ENCODE measurements at places on chromosomes 12 and 14.

GRCh38 chr14:79581912-79582576 is 629.3 kb downstream of the DIO2 start:
- DNase-seq, result no peak

DNA sequence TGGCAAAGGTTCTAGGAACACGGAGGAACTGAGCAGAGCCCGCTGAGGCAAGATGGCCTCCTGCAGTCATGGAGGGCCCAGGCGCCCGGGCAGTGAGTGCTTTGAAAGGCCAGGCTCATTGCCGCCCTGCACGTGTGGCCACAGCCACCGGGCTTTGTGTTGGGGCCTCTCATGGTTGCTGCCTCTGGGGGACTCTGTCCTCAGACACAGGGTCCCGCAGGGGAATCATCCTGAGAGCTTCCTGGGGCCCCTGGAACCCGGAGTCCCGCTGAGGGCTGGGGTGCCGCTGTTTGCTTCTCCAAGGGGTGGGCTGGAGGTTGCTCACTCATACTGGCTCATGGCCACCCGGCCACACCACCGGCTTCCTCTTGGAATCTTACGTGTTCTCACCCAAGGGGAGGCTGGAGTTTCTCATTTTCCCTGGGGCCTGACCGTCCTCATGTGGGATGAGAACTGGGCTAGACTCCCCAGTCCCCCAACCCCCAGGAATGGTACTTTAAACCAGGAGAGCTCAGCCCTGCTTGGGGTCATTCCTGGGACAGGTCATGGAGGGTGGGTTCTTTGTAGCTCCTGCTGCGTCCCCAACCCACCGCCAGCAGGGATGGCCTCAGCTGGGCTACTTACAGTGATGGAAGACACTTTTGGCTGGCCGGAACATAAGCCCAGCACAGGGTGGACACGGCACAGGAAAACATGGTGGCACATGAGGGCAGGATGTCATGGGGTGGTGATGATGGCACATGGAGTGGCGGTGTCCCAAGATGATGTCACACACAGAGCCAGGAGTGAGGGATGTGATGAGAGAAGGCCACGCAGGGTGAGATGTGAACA is 21.1 kb upstream of the LRTM2 start:
- DNase-seq, result no peak

DNA sequence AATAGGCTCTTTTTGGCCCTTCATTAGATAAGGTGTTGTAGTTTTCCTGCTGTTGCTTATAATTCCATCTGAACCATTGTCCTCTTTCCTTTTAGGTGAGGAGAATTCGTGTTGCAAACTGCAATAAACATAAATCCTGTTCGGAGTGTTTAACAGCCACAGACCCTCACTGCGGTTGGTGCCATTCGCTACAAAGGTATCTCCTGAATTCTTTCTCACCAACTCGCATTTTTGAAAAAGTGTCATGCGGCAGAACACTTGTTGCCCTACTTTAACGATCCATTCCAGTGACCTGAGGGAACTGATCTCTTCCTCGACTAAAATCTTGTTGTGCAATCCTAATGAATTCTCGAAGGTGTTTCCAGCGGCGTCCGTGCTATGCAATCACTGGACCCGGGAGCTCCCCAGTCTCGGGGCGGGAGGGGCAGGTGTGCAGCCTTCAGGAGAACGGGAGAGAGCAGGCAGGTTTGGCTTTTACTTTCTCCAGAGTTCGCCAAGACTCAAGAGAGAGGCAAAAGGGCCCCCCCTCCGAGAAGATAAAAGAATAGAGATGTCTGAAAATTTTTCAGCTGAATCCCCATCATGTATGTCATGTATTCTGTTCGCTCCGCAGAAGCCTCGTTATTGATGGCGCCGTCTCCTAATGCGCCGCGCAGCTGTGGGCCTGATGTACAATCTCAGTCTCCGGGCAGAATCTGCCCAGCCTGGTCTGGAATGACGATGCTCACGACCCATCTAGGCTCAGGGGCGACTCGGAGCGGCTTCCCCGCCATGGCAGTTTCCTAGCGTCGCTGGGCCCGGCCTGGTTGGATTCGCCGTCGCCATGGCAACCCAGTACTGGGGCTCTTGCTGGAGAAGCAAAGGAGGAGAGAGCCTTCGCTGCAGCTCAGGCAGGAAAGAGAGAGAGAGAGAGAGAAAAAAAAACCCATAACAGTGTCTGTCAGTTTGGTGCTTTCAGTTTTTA is 38.2 kb downstream of the PLXNC1 start:
- DNase-seq, result no peak

DNA sequence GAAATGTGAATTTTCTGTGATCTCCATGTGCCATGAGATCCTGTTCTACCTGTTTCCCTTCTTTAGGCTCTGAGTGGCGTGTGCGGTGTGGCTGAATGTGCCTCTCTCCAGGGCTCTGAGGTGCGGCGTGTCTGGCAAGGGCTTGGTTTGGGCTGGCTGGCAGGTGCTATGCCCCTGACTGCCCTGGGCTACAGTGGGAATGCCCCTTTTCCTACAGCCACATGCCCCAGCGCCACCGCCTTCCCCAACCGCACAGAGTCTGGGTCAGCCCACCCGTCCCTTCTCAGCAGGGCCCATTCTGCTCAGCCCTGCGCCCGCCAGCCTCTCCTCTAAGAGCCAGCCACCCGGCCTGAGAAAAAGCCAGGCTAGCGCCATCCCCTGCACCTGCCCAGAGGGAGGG is 24.7 kb downstream of the BTBD6 start:
- no peak for DNase-seq

DNA sequence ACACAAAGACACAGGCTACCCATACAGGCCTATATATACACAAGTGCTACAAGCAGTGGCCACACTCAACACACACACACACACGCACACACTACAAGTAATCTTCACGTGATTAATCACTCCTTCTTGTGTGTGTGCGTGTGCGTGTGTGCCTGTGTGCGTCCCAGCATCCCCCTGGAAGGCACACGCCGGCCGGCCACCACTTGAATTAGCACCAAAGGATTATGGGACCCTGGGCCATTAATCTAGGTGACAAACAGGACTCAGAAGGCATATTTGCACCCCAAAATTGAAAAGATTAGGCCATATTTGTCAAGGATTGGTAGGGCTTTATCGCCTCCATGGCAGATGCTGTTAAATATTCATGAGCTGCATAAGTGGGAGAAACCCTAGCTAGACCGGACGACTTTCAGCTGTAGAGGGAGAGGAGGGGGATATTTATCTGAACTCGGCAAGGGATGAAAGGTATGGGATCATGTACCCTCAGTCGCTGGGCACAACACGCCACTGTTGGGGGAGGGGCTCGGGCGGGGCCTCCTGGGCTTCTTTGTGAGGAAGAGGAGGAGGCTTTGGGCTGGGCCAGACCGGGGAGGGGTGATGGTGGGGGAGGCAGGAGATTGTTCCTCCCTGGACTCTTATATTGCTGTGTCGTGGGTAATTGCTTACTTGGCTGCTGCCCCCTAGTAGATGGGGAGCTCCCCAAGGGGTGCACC is 89.6 kb upstream of the LHX5 start:
- DNase-seq, result no peak

DNA sequence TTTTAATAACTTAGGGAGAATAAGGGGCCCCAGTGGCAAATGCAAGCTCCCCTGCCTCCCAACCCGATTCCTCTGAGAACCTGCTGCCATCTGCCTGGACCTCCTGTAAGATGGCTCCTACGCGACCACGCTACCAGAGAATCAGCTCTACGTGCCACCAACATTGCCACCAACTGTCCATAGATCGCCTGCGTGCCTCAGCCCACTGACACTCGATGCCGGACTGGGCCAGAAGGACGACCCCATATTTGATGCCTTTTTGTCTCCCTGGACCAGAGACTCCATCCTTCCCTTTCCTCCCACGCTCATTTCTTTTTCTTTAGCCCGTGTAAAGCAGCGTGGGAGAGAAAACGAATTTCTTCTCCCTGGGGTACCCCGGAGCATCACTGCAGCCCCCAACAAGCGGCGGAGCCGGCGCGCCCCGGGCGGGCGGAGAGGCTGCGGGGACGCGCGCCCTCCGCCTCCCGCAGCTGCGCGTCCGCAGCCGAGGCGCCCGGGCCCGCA is 565 bp upstream of the KLHL42 start:
- no peak for DNase-seq

DNA sequence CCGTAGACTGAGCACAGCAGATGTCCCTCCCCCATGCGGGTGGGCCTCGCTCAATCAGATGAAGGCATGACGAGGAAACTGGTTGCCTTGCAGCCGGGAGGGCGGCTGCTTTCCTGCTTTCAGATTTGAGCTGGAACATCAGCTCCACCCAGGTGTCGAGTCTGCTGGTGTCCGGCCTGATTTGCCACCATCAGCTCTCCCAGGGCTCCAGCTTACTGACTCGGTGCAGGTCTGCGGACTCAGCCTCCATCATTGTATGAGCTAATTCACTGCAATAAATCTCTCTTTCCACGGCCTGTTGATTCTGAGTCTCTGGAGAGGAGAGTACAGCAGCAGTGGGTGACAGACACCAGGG is 156.2 kb downstream of the KIF26A start:
- DNase-seq, result no peak

DNA sequence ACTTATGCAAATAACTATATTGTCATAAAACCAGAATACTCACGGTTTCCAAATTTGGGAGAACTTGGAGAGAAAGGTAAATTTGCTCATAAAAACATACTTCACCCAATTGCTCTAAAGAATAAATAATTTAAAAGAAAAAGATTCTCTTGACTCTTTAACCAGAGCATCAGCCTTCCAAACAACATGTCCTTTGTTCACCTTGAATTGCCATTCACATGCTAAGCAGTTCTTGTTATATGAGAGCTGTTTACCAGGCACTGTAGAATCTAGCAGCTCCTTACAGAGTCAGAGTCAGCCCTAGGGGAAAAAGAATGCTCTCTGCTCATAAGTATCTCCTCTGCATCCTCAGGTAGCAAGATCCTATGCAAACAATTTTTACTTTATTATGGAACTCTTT is 10.2 kb downstream of the SLCO1A2 start:
- DNase-seq, result no peak

DNA sequence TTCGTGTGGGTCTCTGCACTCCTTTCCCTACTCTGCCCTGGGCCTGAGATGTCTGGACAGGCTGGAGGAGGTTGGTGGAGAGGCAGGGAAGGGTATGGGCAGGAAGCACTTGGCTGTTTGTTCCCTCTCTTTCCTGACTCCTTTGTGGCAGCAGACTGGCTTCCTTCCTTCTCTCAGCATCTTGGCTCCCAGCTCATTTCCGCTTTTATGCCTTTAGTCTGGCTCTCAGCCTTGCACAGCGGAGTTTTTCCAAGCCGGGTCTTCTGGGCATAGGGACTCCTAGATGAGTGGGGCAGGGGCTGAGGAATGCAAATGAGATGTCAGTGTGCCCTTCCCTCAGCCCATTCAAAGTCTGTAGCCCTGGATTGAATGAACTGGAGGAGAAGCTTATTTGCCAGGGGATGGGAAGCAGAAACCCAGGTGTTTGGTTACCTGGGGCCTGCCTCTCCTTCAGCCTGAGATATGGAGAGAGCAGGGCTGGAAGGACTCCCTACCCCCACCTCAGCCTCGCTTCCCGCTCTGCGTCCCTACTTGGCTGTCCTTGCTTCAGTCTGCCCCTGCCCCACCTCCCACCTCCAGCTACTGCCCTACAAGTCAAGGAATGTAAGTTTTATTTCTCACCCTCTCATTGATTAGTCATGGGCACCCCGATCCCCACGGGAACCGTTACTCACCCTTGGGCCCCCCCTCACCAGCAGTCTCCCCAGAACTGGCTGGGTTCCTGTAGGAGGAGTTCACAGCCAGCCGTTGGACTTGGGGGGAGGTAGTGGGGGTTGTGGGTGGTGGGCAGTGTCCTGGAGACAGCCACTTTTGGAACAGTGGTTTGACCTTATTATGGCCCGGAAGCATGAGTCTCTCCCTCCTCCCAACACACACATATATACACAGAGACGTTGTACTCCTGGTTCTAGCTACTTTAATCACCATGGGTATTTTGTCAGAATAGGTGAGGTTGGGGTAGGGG is 9.3 kb upstream of the ITGA5 start:
- no peak for DNase-seq

DNA sequence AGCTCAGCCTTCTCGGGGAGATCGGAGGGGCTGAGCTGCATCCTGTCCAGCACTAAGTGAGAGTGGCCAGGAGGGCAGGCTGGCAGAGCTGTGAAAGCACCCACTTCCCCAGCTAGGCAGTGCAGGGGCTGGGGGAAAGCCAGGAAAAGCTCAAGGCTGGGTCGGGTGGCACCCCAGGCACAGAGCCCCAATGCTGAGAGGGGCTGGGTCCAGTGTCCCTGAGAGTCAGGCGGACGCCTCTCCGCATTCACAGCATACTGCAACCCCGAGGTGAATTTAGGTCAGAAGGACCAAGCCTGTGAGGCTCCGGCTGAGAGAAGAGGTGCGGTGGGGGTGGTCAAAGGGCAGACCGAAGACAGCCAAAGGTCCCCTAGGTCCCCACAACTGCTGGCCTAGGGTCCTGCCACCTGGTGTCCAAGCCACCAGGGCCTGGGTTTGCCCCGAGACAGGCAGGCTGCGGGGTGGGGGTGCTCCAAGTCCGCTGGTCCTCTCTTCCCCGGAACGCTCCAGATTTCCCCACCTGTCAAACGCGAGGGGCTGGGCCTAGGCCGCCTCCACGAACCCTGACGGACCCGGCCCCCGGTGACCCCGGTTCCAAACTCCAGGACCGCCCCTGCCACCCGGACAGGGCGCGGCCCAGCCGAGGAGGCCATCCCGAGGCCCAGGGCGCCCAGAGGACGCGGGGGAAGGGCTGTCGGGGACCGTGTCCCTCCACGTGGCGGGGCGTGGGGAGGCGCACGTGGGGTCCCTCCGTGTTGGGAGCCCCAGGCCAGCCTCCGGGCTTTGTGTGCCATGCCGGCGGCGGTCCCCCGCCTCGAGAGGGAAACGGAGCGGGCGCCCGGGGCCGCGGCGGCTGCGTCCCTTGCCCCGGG is 527 bp downstream of the CAMKK2 start:
- peak; percentile 16 for DNase-seq

GRCh38 chr12:50799908-50800307 is 36.0 kb downstream of the ATF1 start:
- no peak for DNase-seq

DNA sequence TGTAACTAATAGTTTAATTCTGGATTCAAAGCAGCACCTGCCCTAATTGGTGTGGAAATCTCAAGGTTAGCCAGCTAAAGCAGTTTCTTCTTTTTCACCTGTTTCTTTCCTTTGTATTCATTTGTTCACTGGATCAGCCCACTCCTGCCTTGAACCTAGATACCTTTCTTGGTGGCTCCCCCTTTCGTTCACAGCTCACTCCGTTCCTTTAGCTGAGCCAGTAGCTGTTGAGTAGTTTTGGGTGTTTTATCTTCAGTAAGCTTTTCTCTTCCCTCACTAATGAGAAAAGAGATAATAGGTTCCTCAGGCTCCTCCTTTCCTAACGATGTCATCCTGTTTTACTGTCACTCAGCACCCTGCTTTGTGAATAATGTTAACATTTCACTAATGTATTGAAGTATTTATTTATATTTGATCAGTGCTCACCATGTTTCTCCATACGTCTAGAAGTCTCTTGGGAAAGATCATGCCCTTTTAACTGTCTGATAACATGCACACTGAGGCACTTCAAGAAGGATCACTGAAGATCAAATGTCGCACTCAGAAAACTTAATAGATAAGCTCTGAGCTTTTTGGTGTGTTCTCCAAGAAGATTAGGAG is 121.1 kb downstream of the TGFB3 start:
- no peak for DNase-seq

DNA sequence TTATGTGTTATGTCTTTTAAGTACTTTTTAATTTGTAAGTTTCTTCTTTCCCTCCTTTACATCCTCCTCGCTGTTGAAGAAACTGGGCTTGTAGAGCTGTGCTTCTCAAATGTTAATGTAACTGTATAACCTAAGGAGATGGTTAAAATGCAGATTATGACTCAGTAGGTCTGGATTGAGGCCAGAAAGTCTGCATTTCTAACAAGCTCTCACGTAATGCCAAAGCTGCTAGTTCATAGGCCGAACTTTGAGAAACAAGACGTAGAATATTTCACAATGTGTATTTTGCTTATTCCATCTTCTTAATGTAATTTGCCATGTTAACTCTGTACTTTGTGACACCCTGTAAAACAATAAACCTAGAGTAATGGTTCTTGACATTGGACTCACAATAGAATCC is 193.3 kb upstream of the SYT1 start:
- DNase-seq, result no peak
